OCI-LY7 (cell line): ENCODE measurements at places on chromosomes 5 and 9. TPM values are rescaled to one million over a fixed set of nuclear protein-coding genes. Genes with fewer than 3 reads are reported as not detected.

DNA sequence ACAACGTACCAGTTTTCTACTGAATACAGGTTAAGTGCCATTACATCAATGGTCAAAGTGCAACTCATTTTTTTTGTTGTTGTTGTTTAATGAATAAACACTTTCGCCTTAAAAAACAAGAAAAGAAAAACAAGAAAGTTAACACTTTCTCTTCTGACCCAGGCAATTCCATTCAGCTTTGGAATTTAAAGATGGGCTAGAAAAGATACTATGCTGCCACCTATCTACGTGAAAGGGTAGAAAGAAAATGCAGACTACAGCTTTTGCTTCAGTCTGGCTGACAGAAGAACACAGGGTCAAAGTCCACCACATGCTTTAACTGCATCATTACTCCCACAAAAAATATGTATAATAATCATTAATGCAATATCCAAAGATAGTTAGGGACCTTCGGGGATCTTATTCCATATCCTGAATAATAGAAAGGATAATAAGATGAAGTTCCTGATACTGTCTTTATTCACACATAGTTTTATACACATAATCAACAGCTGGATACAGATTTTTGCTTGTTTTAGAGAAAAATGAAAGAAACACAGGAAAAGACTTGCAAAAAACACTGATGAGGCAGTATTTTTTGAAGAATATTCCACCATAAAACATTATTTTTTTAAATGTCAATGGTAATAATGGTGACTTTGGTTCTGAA is 40.4 kb downstream of the ZDHHC21 start:
- peak; percentile 6 for DNase-seq

DNA sequence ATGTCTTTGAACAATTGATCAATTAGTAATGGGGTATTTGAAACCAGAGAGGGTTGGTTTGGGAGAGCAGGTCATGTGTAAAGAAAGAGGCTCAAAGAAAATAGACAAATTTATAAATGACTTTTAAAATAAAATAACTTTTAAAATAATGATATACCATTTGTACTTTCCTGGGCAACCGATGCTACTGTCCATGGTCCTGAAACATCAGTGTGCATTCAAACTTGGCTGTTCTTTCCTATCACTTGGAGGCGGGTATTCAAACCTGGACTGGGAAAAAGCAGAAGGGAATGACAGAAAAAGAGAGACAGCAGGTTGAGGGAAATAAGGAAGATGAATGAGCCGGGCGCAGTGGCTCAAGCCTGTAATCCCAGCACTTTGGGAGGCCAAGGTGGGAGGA is 1446.4 kb upstream of the WWC1 start:
- no peak for DNase-seq

Gene EGFLAM
- not detected in 2 replicates for total RNA-seq

DNA sequence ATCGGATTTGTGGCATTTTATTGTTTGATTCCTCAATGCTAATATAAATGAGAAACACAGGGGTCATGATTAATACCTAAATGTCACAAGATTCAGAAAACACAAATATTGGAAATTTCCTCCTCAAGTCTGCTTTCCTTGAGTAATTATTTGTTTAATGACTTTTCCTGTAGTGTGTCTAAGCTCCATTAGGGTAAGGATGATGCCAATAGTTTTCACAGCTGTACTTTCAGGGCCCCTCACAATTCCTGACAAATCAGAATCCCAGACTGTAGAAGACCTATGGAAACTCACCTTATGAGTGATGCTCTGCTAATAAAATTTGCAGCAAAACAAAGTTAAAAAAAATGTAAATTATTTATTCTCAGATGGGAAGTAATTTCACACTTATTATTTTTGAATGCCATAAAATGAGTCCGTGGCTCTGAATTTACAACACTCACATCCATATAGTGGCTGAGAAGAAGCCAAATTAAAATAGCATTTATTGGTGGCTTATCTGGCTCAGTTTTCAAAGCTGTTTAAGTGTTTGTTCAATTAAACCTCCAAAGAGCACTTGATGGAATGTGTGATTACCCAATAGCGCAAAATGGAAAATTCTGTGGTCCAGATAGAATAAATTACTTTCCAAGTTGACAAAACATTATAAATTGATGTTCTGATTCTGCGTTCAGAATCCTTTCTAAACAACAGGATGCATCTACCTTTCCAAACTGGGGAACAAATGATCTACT is 1.6 kb upstream of the SPINK14 start:
- no peak for DNase-seq

- DNase-seq: no peak
These were observed 199.5 kb downstream of the ALDH1A1 start for GRCh38 chr9:72753266-72753893.

Gene C8G
- total RNA-seq: 2.1 and 2.2 TPM in 2 replicates

DNA sequence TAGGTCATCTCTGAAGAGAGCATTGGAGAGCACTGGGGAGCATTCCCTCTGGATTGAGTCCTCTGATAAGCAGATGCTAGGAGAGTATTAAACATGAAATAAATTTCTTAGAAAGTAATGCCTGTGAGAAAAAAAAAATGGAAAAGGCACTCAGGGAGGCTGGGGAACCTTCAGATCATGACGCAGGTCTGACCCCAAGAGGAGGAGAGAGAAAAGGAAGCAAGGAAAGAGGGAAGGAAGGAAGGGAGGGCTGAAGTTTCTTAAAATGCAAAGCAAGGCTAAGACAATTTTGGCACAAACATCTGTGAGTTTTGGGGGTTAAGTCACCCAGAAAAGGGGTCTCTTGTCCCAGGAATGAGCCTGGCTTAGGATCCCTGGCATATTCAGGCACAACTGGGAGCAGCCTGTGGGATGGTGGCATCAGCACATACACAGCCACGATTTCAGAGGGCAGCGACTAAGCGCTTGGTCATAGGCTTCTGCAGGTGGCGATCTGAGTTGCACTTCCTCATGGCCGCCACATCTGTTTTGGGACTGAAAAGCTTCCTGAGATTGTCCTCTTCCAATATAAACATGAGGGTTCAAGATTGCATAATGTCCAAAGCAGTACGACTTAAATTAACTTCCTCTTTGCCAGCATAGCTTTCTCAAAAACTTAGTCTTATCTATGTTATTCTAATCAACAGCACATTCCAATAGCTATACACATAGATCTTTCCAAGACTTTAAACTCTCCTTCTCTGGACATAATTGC is 692.7 kb downstream of the DNAH5 start:
- DNase-seq: no peak
